ENCODE measurements at places on chromosomes 3 and 15.

- DNase-seq = no peak
Observed at GRCh38 chr3:3836845-3837244, 37.6 kb downstream of the LRRN1 start.

- DNase-seq = no peak
Observed at GRCh38 chr3:39113291-39113690, 5.8 kb downstream of the TTC21A start.

GRCh38 chr15:41936649-41937567 lies 35.4 kb downstream of the EHD4 start:
- DNase-seq = no peak

DNA sequence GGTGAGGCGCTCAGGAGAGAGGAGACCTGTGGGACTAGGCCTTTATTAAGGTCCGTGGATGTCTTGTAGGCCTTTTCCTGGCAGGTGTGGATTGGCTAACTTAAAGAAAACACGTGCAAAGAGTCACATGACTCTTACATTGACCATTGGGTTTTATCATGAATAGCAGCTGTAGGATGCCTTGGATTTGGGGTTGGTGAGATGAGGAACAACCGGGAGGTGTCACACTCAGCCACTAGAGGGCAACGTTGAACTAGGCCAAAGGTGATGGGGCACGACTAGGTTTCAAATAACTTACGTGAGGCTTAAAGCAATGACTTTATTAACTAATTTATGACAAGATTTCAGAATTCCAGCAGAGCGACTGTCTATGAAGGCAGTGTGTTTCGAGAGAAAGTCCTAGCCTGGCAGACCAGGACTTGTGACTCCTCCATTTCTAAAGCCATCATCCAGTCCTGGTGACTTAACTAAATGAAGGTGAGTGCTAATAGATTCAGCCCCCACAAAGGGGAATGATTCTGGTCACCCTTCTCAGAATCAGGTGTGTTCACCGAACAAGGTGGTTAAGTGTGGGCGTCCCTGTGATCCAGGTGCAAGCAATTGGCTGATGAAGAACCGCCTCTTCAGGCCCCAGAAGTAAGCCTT lies 345.6 kb downstream of the MCTP2 start:
- DNase-seq = no peak

DNA sequence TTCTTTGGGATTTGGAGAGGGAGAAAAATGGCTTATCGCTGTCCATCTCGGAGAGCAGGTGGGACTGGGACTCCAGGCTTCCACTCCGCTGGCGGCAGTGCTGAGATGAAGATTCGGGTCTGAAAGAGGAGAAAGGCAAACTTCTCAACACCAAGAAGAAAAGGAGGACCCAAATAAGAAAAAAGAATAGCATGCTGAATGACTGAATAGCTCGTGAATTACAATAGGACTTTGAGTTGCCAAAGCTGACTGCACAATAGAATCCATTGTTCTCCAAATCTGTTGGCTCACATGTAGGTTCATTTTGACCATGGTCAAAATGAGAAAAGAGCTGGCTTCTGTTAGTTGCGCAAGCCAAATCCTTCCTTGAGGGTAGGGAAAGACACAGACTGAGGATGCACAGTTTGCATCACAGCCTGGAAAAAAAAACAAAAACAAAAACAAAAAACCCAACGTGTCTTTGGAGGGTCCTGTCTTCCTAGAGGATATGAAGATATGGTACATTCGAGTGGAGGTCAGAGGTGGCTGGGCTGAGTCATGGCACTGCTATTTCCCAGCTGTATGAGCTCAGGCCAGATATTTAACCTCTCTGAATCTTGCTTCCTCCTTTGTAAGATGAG lies 59.3 kb upstream of the LMOD3 start:
- no peak for DNase-seq

DNA sequence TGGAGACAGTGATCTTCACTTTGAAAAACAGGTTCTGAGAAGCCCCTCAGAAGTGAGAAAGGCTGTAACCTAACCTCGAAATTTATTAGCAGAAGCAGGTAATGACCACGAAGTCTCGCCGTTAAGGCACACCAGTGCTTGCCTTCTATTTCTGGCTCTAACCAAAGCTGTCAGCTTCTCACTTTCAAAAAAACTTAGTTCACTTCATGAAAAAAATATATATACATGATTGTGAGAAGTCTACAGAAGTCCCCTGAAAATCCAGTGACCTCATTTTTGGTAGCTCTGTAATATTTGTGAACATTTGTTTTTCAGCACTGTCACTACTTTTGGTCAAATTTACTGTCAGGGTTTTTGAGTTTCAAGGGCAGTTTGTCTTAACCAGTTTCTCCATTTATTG lies 19.1 kb upstream of the AKAP13 start:
- DNase-seq = no peak

DNA sequence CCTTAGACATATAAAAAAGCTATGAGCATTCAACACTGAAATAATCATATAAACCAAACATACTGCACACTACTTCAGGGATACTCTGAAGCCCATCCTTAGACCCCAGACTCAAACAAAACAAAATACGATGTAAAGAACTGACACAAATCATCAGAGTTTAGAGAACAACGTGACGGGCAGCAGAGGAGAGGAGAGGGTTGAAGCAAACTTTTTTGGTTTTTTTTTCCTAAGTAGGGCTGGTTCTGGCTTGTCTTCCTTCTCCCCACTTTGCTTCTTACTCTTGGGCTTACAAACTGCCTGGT lies 34.7 kb downstream of the GAP43 start:
- no peak for DNase-seq

DNA sequence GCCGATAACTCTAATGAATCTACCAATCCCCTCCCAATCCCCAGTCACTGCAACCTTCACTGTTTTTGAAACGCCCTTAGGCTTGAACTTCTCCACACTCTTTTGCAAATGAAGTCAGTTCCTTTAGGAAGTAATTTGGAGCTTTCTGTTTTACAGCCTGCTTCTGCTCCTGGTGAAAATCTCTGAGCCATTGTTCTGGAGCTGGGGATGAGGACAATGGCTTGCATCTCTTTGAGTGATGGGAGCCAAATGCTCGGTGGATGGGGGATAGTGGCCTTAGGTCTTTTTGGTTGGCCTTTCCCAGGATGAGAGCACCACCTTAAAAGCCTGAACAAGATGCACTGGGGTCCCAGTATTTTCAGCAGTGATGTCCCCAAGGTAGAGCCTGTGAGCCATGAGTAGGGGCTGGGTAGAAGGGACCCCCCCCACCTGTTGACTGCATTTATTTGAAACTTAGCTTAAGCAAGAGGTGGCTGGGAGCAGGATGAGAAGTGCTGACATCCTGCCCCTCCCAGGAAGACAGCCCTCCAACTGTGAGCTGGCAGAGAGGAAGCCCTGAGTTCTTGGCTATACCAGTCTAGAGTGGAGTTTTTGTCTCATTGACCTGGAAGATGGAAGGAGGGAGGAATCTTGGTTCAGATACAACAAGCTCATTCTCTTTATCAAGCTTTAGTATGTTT lies 7.6 kb upstream of the MYO5C start:
- DNase-seq = no peak

All from right renal cortex interstitium (tissue), 3 donors.